ENCODE measurements at places on chromosomes 11 and 22.

GRCh38 chr11:75925785-75926164 is 110.8 kb downstream of the UVRAG start:
- no peak for DNase-seq

GRCh38 chr11:67451658-67451976 is 912 bp downstream of the GPR152 start:
- no peak for DNase-seq

DNA sequence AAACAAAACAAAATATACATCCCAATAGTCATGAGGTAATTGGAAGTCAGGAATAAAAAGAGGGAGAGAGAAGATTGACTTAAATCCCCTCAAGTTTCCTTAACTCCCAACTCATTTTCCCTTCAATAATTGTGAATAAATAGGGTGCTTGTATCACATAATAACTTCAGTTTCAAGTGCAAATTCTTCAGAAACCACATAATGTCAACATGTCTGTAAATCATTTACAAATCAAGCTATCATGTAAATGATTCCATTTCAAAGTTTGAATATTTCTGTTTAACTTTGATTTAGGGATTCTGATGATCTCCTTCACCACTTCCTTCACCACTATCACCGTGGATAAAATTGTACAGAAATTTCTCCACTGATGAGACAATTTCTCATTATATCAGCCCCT is 23.2 kb downstream of the CASP5 start:
- no peak for DNase-seq

- DNase-seq = no peak
Observed at GRCh38 chr22:37420686-37421467, 6.4 kb downstream of the ELFN2 start.

GRCh38 chr22:26362471-26362870 is 66.6 kb upstream of the ASPHD2 start:
- DNase-seq = no peak

DNA sequence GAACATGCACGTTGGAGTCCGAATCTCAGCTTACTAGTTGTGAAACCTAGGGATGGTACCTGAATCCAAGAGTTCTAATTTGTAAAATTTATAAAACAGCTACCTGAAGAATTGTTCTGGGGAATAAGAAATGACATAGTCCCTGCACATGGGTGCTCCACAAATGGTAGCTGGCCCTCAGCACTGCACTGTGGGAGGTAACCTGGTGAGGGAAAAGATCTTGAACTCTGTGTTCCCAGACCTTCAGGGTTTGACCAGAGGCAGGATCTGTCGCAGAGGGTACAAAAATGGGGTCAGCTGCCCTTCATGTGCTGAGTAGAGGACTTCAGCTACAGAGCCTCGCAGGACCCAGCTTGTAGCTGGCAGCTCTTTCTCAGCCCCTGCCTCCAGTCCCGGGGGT is 73.5 kb downstream of the USP35 start:
- DNase-seq = no peak

GRCh38 chr11:8313504-8314090 is 49.9 kb upstream of the LMO1 start:
- no peak for DNase-seq

DNA sequence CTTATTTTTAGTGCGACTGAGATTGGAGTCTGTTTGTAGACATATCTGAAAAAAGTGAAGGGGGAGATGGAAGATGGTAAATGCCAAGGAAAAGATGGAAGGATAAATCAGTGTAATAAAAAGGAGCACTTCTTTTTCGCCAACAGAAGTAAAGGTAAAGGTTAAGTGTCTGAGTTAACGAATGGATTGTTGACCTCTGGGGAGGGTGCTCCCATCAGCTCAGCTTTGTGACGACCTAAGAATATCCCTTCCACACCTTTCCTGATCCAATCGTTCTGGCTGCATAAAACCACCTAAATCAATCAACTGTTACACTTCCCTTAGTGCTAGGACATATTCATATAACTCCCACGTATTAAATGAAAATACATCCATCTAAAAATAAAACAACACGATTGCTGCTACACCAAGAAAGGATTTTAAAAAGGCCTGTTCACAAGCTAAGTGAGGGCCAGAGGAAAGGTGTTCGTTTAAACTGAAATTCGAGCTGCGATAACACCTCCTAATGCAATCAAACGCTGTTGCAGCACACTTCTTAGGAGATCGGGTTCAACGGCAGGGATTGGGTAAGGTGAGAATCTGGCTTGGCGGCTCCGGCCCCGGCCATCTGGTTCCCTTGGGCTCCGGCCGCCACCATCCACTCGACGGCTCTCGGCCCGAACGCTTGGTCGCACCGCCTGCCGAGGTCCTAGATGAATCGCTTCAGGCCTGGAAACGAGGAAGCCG is 658 bp downstream of the C11orf71 start:
- DNase-seq = no peak

DNA sequence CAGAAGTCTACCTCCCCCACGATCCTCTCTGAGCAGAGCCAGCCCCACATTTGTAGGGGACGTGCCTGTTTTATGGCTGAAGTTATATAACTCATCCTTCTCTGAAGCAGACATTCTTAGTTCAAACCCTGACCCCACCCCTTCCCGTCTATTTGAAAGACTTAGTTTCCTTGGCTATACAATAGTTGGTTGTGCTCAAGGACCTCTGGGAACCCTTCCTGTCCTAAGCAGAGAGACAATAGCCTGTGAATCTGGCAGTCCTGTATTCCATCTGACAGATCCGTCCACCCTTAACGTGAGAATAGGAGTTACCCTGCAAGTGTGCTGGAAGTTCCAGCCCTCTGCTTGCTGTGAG is 75.2 kb downstream of the MN1 start:
- DNase-seq = no peak

GRCh38 chr11:10722307-10722706 is 28.7 kb upstream of the CTR9 start:
- DNase-seq = no peak

DNA sequence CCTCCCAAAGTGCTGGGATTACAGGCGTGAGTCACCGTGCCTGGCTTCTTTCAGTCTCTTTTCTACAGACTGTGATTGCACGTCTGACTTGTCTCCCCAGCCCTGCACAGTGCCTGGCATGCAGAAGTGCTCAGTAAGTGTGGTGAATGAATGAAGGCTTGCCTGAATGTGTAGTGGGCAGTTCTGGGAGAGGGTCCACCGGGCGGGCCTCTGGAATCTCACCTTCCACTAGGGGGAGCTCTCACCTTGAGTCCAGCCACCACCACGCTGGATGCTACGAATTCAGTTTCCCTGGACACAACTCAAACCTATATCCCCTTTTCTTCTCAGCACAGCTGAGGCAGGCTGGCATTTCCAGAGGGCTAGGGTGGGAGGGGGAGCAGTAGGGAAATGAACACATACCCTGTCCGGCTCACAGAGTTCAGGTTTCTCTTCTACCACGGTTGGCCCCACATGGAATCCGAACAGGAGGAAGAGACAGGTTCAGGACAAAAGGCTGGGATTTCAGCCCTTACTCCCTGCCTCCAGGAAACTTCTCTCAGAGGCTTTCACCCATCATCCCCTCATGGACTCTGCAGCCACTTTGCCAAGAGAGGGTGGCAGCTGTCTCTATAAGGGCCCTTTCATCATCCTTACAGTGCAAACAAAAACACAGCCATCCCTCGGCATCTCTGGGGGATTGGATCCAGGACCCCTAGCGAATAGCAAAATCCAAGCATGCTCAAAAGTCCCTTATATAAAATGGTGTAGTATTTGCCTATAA is 86.8 kb downstream of the NECTIN1 start:
- DNase-seq = no peak

DNA sequence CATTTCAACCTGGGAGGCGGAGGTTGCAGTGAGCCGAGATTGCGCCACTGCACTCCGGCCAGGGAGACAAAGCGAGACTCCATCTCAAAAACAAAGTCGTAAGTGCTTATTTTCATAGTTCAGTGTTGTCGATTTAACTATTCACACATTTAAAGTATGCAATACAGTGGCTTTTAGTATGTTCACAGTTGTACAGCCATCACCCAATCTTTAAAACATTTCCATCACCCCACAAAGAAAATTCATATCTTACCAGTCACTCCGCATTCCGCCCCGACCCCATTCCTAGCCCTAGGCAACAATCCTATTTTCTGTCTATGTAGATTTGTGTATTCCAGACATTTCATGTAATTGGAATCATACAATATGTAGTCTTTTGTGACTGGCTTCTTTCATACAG is 11.9 kb downstream of the IPO7 start:
- no peak for DNase-seq

DNA sequence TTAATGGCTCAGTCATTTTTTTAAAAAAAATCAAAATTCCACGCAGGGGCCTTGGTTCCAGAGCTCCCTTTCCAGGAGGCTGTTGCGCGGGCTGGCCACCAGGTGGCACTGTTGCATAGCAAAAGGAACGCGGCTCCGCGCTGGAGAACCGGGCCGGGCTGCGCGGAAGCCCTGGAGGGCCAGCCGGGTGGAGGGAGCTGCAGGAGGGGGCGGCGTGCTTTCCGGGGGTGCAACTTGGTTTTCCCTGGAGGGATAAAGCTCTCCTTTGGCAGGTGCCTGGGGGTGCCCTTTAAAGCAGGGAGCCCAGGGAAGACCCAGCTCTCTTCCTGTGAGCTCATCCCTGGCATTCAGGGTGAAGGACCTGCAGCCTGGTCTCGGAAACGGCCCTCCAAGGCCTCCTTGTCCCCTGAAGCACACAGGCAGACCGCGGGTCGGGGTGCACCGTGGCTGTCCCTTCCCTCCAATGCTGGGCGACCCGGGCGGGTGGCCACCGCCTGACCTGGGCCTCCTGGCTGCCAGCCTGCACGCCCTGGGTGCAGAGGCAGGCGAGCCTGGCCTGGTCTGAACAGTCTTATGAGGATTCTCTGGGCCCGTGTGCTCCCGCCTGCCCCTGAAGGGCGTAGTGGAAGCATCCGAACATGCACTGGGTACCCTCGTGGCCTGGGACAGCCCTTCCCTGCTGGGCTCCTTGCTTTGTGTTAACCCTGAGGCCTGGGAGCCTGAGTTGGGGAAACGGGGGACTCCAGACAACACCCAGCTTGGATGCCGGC is 23.4 kb downstream of the KRTAP5-5 start:
- no peak for DNase-seq

GRCh38 chr11:121743285-121743684 is 290.5 kb upstream of the SORL1-AS1 start:
- no peak for DNase-seq

- no peak for DNase-seq
Observed at GRCh38 chr11:111514216-111515031, at the start of gene HOATZ. TSS of gene HOATZ (plus strand) at chr11:111514778. CDS start at chr11:111514785, 7 bp downstream.

DNA sequence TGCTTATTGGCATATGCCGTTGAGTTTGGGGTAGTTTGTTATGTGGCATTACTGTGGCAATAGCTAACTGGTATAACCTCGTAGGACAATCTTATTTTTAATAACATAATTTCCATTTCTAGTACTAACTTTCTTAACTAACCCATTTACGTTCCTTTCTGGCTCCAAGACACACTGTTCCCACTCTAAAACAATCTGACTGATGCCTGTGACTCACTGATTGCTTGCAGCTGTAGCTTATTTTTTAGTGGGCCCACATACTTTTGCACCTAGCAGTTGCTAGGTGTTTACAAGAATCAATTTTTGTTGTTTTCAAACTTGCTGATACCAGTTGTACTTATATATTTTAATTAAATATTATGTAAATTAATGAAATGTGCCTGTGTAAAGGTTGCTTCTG is 52.2 kb downstream of the FAT3 start:
- DNase-seq = no peak

- no peak for DNase-seq
Observed at GRCh38 chr22:19361501-19362103, 69.9 kb downstream of the HIRA start.

DNA sequence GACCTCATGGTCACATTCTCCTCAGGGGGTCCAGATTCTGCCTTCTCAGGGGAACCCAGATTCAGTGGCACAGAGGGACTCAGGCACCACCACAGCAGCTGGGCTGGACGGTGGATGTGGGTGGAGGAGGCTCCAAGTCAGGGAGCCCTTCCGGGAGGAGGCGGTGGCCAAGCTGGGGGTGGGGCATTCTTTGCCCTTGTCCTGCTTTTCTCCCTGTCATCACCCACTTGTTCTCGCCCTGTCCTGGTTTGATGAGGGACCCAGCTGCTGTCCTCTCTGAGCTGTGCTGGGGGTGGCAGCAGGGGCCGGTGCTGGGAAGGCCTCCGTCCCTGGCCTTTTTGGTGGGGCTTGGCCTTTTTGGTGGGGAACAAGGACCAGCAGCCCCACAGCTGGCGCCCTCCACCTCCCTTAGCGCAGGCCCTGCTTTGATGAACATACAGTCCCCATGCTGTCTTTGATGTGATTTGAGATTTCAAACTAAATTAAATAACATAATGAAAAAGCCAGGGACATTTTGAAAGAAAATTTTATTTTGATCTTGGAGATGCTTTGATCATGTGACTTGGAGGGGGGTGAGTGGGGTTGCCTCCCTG is 1168.2 kb downstream of the BRD1 start:
- DNase-seq = no peak

DNA sequence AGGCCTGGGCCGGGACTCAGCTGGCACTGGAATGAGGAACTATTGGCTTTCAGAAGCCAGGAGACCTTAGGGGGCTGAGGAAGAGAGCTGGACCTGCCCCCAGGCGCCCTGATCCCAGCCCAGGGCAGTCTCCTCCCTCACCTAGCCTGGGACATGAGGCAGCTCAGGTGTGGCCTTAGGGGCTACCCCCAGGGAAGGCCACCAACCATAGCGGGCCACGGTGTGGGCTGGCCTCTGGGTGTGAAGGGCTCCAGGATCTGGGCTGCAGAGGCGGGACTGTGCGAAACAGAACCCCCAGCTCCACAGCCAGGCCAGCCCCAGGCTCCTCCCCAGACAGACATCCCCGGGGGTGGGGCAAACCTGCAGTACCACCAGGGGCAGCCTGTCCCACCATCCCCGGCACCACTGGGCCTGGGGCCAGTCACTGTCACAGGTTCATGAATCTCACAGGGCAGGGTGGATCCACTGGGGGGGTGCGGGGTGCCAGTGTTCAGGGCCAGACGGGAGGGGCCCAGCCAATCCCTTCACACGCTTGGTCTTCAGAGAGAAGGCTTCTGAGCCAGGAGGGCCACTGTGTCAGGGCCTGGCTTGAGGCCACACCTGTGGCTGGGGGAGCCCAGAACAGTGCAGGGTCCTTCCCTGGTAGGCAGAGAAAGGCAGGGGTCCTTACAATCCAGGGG is 3.5 kb downstream of the PLXNB2 start:
- no peak for DNase-seq

- DNase-seq = no peak
Observed at GRCh38 chr11:69542314-69543168, 61.1 kb downstream of the LINC01488 start.

- DNase-seq = no peak
Observed at GRCh38 chr11:2386591-2386990, 9.5 kb downstream of the CD81 start.

- DNase-seq = no peak
Observed at GRCh38 chr22:44426981-44427380, 71.1 kb downstream of the RTL6 start.

- no peak for DNase-seq
Observed at GRCh38 chr11:96105197-96105895, 181.4 kb upstream of the MTMR2 start.
